ENCODE measurements at places on chromosomes 1 and 21.

DNA sequence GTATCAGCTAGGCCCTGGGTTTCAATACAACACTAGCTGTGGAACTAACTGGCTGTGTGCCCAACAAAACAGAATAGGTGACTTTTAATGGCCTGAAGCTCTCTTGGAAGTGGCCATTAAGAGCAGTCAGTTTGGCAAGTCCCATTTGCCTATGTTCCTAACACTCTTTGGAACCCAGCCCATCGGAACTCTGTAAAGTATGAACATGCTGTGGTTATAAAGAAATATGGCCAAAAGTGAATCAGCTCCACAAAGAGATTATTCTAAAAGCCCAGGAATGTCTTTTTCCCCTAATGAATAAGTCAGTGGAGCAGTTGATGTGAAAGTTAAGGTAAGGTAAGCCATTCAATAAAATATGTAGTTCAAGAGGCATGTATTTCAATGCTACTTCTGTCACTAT, 223.7 kb upstream of the ADAMTS5 start:
- DNase-seq: no peak

DNA sequence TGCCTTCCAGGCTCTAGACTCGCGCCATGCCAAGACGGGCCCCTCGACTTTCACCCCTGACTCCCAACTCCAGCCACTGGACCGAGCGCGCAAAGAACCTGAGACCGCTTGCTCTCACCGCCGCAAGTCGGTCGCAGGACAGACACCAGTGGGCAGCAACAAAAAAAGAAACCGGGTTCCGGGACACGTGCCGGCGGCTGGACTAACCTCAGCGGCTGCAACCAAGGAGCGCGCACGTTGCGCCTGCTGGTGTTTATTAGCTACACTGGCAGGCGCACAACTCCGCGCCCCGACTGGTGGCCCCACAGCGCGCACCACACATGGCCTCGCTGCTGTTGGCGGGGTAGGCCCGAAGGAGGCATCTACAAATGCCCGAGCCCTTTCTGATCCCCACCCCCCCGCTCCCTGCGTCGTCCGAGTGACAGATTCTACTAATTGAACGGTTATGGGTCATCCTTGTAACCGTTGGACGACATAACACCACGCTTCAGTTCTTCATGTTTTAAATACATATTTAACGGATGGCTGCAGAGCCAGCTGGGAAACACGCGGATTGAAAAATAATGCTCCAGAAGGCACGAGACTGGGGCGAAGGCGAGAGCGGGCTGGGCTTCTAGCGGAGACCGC, 2.0 kb upstream of the OLIG2 start:
- no peak for DNase-seq

- no peak for DNase-seq
Observed at GRCh38 chr21:34092262-34092921, 19.0 kb downstream of the MRPS6 start.

GRCh38 chr1:172487550-172487949, 43.7 kb upstream of the PIGC start:
- DNase-seq: no peak

- DNase-seq: no peak
Observed at GRCh38 chr1:40362699-40363098, 10.8 kb upstream of the SMAP2 start.

DNA sequence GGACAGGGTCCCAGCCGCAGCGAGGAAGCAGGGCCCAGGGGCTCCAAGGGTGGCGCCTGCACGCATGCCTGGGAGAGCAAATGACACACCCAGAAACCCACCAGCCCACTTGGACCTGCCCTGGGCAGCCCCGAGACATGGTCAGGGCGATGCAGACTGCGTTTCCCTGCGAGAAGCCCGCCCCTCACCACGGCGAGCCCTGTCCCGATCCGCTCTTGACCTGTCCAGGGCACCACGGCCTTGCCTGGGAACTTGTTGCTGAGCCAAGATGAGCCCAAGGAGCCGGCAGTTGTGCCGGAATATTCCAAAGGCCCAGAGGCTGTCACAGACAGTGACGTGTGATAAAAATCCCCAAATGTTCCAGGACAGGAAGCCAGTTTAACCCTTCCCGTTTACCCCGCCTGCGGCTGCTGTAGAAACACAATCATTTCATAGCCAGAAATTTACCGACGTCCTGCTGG, 78.1 kb downstream of the SIK1 start:
- DNase-seq: no peak

- no peak for DNase-seq
Observed at GRCh38 chr1:167862432-167863076, 51.4 kb downstream of the ADCY10 start.

- no peak for DNase-seq
Observed at GRCh38 chr1:115347282-115347681, 9.2 kb upstream of the NGF start.

- DNase-seq: no peak
Observed at GRCh38 chr1:201870397-201870796, 18.3 kb upstream of the SHISA4 start.
